ENCODE measurements at places on chromosomes 3 and 15.

DNA sequence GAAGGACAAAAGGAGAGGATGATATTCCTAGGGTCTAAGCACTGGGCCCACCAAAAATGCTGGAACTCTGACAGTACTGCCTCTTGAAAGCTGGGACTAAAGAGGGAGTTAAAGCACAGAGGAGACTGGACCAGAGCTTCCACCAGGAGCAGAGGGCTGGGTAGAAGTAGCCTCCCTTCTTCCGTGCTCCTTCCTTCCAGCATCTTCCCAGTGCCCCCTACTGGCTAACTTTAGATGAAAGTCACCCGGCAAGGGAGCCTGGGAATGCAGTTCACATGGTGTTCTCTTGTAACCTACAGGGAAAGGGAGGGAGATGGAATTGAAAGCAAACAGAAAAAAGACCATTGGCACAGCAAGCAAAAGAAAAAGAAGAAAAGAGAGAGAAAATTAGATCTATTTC is 106.1 kb upstream of the COL8A1 start:
- peak; percentile 12 for DNase-seq

DNA sequence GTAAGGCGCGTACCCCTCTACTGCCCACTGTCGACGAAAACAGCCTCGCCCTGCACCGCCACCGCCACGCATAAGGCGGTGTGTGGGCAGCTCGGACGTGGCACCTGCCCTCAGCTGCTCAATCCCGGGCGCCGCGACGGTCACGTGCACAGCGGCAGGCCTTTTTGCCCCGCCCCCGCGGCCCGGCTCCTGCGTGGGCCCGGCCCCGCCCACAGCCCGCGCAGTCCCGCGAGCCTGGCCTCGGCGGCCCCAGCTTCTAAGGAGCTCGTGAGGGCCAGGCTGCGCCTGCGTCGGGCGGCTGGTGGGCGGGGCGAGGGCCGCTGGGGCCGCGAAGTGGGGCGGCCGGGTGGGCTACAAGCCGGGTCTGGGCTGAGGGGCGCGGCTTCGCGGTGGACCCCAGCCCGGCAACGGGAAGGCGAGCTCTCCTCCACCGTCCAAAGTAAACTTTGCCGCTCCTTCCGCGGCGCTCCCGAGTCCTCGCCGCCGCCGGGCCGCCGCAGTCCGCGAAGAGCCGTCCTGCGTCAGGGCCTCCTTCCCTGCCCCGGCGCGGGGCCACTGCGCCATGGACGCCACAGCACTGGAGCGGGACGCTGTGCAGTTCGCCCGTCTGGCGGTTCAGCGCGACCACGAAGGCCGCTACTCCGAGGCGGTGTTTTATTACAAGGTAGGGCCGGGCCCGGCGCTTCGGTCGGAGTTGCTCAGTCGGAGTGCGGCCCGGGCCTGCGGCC is at the start of gene CAPN7:
CAPN7 (plus strand) TSS at position 313 of the 728 bp plus-strand sequence; CDS start at position 563, 250 bp downstream.
- DNase-seq = peak; percentile 86

DNA sequence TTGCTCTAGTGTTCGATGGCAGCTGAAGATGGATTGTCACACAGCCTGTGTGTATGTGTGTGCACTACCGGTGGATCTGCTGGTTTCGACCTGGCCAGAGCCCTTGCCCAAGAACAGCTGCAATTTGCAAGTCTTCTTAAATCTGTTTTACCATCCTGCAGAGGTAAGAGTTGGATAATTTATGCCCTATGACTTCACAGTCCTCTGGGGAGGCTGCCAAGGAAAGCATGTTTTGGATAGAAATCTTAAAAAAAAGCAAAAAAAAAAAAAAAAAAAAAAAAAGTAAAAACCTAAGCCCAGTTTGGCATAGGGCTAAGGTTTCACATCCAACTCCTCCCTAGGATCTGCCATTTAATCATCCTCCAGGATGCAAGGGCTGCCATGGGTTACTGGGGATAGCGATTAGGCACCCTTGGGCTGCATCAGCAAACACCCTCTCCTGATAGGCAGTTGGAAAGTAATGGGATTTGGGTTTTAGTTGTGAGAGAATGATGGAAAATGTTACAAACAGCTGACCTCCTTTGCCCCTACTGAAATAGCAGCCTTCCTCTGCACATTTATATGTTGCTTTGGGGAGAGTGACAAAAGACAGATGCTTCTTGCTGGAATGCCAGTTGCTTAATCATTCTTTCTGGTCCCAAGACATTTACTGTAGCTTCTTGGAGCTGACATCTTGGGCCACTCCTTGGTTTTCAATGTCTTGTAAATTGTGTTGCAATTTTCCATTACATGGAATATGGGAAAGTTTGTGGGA is 35.4 kb downstream of the CD200R1L start:
- no peak for DNase-seq

GRCh38 chr15:68597581-68597980 is 18.8 kb downstream of the CORO2B start:
- DNase-seq = no peak

DNA sequence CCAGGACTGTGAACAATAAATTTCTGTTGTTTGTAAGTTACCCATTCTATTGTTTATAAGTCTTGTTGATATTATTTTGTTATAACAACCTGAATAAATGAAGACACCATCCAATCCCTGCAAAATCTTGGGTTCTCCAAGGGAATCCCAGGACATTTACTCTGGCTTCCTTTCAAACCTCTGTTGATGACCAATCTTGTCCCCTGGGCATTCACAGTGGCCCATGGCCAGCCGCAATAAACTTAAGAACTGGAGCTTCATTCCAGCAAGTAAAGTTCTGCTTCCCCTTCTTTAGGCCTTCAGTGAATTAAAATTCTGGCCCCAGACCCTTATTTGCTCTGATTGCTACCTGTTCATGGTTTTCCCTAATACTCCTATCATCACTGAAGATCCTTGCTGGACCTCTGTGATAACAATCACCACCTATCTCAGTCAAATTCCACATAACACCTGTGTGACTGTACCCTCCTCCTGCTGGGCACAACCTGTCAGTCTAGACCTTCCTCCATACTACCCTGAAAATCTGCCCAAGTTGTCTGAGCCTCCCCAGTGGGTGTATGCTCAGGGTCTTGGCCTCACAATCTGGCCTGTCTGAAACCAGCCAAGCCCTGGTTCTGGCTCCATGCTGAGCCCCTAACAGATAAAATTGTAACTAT is 153.1 kb downstream of the SEMA6D start:
- DNase-seq = no peak

GRCh38 chr3:132254076-132254755 is 63.0 kb upstream of the ACP3 start:
- DNase-seq = no peak

DNA sequence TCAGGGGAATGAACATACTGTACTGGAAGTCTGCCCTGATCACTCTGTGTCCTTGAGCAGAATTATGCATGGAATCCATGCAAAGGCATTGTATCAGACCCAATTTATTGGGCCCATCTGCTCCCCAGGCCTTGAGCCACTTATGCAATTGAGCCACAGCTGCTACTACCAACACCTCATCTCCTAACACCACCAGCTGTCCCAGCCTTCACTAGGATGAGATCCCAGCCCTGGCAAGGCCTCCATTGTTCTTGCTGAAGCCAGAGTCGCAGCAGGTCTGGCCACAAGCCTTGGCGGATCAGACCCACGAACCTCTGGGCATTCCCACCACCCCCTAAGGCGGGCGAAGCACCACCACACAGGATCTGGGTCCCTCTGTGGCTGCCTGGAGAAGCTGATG is 9.2 kb upstream of the NME9 start:
- no peak for DNase-seq

- DNase-seq = no peak
Observed at GRCh38 chr15:22958487-22959280, 21.5 kb downstream of the CYFIP1 start.

- DNase-seq = no peak
Observed at GRCh38 chr3:130411320-130411719, 65.8 kb downstream of the COL6A5 start.

DNA sequence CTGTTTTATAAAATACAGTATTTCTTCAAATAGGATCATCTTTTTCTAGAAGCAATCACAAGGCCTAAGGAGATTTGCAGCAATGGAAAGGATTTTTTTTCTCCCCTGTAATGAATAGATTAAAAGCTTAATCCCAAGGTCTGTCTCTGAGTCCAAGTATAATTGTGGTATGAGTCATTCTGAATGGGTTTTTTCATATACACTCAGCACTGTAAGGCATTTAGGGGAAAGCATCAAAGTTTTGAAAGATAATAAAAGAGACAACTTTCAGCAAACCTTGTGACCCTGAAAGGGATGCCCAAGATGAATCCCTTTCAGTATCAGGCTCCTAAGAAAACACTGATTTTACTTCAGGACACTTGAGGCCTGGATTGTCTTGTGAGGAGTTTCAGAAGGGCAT is 23.3 kb upstream of the LARS2 start:
- no peak for DNase-seq

DNA sequence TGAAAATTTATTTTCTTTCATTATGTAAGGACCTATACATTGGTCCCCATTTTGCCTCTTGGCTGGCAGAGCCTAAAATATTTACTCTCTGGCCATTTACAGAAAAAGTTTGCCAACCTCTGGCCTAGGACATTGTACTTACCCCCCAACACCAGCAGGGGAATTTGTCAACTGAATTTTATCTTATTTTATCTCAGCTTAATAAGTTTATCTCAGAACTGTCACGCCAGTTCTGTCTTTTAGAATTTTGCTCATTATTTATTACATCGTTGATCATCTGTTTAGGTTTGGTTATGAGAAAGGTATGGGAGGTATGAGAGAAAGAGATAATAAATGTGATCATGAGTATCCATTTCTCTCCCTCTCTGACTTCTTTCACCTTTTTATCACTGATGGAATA is 38.3 kb downstream of the CHD2 start:
- DNase-seq = no peak

DNA sequence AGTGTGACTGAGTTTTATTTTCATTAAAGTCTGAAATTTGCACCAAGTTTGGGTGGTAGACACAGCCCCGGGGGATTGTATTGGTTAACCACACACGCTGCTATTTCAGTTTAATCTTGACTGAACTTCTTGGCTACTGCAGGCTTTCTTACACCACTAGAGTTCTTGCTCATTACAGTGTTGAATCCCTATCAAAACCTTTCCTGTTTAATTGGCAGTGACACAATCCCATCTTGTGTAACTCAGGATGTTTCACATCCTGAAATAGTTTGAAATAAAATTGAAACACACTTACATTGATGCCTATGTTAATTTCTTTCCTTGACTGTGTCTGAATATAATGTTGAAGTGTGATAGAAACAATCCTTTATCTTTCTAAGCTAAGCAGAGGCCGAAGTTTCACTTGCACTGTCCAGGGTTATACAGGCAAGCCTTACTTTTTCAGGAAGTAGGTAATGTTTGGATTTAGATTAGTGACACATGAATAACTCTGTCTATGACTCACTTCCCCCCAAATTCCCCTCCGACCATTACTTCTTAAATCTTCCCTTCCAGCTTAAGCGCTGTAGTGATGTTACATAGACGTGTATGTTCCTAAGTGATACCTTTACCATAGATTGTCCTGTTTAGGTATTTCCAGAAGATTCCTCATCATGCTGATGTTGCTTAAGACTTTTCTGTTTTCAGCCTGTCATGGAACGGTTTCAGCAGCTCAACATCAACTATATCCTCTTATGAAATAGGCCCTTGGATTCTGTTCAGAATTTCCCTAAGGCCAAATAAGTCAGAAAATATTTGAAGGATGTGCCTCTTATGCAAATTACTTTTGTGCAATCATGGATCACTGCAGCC is 16.8 kb downstream of the ATG7 start:
- DNase-seq = no peak

GRCh38 chr15:57734860-57735259 is 28.3 kb downstream of the POLR2M start:
- no peak for DNase-seq

Measured in neural crest cell (in vitro differentiated cells).